Smooth muscle cell of bladder (primary cell): ENCODE measurements at places on chromosomes 7 and 10. TPM values are rescaled to one million over a fixed set of nuclear protein-coding genes. Genes with fewer than 3 reads are reported as not detected.

Gene MOGAT3
- total RNA-seq = not detected in 2 replicates

Gene TMEM236
- total RNA-seq = under 0.01 TPM in 2 replicates

Gene ADRA2A
- total RNA-seq = under 0.01 and 0.18 TPM in 2 replicates

Gene CALHM1
- total RNA-seq = not detected in 2 replicates

Gene UTF1
- not detected in 2 replicates for total RNA-seq
